HFFc6 (cell line): ENCODE measurements at places on chromosomes 5 and 9. TPM values are rescaled to one million over a fixed set of nuclear protein-coding genes. Genes with fewer than 3 reads are reported as not detected.
A peak's percentile ranks its signal among the peaks of the same experiment; 100 is the strongest.

DNA sequence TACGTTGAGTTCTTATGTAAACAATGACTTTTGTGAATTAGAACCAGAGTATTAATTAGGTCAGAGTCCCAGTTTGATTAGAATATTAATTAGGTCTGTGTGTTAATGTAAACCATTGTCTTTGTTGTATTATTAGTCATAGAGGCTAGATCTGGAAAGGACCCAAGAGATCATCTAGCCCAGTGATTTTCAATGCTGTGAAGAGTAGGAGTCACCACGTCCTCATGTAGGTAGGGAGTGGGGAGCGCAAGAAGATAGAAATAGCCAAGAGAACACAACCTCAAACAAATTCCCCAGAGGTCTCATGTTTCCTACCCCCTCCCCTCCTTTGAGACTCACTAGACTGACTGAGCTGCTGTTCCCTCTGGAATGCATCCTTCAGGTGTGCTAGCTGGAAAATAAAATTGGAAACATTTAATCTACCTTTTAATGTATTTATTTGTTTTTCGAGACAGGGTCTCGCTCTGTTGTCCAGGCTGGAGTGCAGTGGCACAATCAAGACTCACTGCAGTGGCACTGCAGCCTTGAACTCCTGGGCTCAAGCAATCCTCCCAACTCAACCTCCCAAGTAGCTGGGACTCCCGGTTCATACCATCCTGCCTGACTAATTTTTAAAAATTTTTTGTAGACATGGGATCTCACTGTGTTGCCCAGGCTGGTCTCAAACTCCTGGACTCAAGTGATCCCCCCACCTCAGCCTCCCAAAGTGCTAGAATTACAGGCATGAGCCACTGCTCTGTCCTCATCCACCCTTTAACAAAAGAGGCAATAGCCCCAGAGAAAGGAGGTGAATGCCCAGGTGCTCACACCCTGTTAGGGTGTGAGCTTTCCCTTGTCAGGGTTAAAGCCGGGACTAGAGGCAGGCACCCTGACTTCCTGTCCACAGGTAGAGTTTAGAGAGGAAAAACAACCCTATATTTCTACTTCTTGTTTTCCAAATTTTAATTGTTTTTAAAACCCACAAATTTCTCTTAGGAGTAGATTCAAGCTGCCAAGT lies 92.9 kb downstream of the INIP start:
- no peak overlapping the region for H3K4me3 ChIP-seq
- no peak for DNase-seq
- H3K27ac ChIP-seq: no peak overlapping the region
- no peaks in the 10 kb centered on the region for H3K27me3 ChIP-seq
- peaks cover 14% of the 10 kb centered on the region for H3K4me1 ChIP-seq

- peaks cover 18% of the 10 kb centered on the region for H3K36me3 ChIP-seq
- DNase-seq: no peak
- H3K27ac ChIP-seq: peak overlapping the region; percentile 95
These were observed 3.4 kb upstream of the CNTRL start for GRCh38 chr9:121071370-121071755.

DNA sequence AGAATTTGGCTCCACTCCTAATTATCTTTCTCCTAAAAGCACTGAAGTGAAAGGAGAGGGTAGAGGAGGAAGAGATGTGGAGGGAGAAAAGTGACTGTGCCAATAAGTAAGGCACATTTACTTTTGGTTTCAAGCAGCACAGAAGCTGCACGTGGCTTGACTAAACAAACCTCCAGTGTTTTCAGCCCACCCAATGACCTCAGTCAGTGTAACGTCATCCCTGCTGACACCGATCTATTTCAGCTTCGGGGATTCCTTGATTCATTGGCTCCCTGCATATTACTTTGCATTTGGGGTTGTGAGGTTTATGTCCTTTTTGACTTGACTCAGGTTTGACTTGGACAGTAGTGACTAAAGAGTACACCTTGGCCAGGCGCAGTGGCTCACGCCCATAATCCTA lies 35.6 kb upstream of the NIM1K start:
- peaks cover 18% of the 10 kb centered on the region for H3K36me3 ChIP-seq
- no peak overlapping the region for H3K27ac ChIP-seq
- no peak overlapping the region for H3K4me3 ChIP-seq

GRCh38 chr5:132258102-132259068 lies 889 bp downstream of the PDLIM4 start:
- DNase-seq: no peak
- no peaks in the 10 kb centered on the region for H3K36me3 ChIP-seq
- H3K4me3 ChIP-seq: peak overlapping the region; percentile 58

DNA sequence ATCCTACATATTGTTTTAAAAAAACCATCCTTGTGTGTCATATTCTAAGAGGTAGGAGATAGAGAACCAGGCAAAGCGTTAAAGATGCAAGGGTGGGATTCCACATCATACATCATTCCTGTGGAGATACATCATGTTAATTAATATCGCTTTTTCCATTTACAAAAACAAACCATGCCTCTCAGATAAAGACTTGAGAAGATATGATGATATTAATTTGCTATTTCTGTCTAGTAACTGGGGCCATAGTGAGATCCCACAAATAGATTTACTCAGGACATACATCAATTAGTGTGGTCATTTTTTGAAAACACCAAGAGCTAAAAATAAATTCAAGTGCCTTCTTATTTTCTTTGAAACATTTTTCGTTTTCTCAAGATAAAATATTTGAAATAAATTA lies 165.4 kb upstream of the TARS1 start:
- H3K4me3 ChIP-seq: no peak overlapping the region
- no peak overlapping the region; the same call in 1 of the 2 replicates for H3K27ac ChIP-seq
- no peak for DNase-seq
- peaks cover 61% of the 10 kb centered on the region for H3K4me1 ChIP-seq
- H3K36me3 ChIP-seq: no peaks in the 10 kb centered on the region
- no peaks in the 10 kb centered on the region; the same call in 1 of the 2 replicates for H3K27me3 ChIP-seq

DNA sequence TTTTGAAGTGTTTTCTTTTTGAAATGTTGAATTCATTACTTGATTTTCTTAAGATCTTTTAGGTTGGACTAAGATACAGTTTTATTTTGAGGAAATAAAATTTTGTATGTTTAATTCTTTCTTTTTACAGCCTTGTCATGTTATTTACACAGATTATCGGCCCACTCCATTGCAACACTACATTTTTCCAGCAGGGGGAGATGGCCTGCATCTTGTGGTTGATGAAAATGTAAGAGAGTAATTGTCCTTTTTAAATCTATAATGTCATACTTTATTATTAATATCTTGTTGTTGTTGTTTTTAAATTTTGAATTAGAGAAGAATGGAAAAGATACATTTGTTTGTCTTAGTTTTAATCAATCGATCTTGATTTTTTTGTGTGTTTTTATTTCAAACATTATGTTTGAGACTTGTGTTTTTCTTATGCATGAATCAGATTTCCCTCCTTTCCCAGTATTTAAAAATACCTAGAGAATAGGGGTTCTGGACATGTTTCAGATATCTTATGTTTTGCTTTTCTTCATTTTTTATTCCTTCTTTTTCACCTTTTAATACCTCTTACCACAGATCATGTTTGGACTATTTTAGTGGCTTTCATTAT lies 36.7 kb downstream of the MTREX start:
- DNase-seq: peak; percentile 61
- H3K27ac ChIP-seq: peak overlapping the region; percentile 77
- no peak overlapping the region for H3K4me3 ChIP-seq
- H3K4me1 ChIP-seq: peaks cover 5% of the 10 kb centered on the region
- H3K27me3 ChIP-seq: no peaks in the 10 kb centered on the region

- H3K4me3 ChIP-seq: no peak overlapping the region
- H3K27ac ChIP-seq: no peak overlapping the region
- no peaks in the 10 kb centered on the region for H3K4me1 ChIP-seq
- H3K36me3 ChIP-seq: no peaks in the 10 kb centered on the region
- DNase-seq: no peak
These were observed 428.8 kb downstream of the SH3GL2 start for GRCh38 chr9:18007621-18008020.

DNA sequence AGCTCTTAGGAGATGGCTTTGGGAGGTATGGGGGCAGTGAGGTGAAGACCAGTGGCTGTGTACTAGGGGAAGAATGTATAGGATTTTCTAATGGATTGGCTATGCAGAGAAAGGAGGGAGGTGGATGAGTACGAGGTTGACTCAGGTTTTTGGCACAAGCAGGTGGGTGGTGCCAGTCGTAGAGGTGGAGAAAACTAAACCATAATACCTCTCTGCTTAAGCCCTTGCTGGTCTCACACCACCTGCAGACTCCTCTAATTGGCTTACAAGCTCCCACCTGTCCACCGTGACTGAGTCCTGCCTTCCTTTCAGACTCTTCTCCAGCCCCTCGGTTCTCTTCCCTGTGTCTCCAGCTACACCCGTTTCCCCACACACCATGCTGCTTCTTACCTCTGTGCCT lies 521.7 kb upstream of the CLINT1 start:
- peaks cover 5% of the 10 kb centered on the region; the same call in 1 of the 2 replicates for H3K36me3 ChIP-seq
- peaks cover 59% of the 10 kb centered on the region for H3K4me1 ChIP-seq
- no peak overlapping the region for H3K27ac ChIP-seq
- peaks cover 6% of the 10 kb centered on the region for H3K27me3 ChIP-seq
- no peak for DNase-seq

DNA sequence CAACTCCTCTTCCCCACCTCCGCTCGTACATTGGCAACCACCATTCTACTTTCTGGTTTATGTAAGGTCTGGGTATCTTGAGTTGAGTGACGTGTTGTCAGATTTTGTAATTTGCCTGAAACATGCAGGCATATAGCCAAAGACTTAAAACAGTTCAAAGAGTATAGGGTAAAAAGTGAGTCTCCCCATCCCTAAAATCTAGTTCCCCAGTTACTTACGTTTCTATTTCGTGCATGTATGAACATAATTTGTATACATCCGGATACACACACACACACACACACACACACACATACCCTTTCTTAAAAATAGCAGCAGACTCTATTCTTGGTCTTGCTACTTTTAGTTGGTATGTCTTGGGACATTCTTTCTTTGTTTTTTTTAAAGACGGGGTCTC lies 915 bp downstream of the HSDL2 start:
- no peaks in the 10 kb centered on the region for H3K36me3 ChIP-seq
- peaks cover 67% of the 10 kb centered on the region for H3K4me1 ChIP-seq
- no peak for DNase-seq
- peak overlapping the region; percentile 94 for H3K27ac ChIP-seq
- no peaks in the 10 kb centered on the region for H3K27me3 ChIP-seq

DNA sequence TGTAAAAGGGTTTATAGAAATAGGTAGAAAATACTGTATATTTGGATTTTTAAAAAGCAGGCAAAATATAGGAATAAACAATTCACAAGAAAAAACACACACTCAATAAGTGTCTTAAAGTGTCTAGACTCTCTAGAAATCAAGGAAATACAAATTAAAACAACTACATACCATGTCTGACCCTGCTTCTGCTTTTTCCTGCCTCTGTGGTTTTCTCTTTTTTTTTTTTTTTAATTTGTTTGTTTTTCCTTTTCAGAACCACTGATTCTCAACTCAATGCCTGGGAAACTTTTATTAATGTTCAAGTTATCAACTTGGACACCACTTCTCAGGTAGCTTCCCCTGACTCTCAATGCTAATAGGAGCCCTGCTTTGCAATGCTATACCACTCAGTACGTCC lies 25.5 kb upstream of the TAS2R1 start:
- H3K36me3 ChIP-seq: no peaks in the 10 kb centered on the region
- no peak overlapping the region; the same call in 1 of the 2 replicates for H3K4me3 ChIP-seq
- peaks cover 60% of the 10 kb centered on the region for H3K4me1 ChIP-seq
- H3K27ac ChIP-seq: peak overlapping the region; percentile 74; the same call in 1 of the 2 replicates

GRCh38 chr9:70488098-70488792 lies 73.8 kb upstream of the KLF9 start:
- no peak for DNase-seq
- H3K36me3 ChIP-seq: no peaks in the 10 kb centered on the region
- peaks cover 6% of the 10 kb centered on the region; the same call in 1 of the 2 replicates for H3K27me3 ChIP-seq
- no peak overlapping the region for H3K4me3 ChIP-seq

GRCh38 chr9:134303601-134304000 lies 22.7 kb upstream of the RXRA start:
- H3K36me3 ChIP-seq: no peaks in the 10 kb centered on the region
- H3K27me3 ChIP-seq: peaks cover 35% of the 10 kb centered on the region

DNA sequence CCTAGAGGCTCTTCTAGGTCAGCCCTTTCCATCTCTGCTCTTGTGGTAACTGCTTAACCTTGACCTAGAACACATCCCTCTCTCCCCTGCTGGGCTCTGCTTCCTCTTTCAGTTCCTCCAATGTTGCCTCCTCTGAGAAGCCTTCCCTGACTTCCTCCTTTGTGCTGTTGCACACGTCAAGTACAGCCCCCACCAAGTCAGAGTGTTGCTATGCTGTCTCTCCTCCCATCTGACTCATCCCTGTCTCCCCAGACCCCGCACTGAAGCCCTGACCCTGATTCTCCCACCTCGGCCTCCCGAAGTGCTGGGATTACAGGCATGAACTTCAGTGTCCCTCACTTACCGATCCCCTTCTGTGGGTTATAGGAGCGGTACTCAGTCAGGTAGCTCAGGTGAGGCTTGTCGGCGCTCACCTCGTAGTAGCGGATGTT lies 10.4 kb upstream of the TRIM14 start:
- H3K4me3 ChIP-seq: no peak overlapping the region
- peaks cover 23% of the 10 kb centered on the region for H3K27me3 ChIP-seq
- H3K36me3 ChIP-seq: no peaks in the 10 kb centered on the region
- DNase-seq: no peak

DNA sequence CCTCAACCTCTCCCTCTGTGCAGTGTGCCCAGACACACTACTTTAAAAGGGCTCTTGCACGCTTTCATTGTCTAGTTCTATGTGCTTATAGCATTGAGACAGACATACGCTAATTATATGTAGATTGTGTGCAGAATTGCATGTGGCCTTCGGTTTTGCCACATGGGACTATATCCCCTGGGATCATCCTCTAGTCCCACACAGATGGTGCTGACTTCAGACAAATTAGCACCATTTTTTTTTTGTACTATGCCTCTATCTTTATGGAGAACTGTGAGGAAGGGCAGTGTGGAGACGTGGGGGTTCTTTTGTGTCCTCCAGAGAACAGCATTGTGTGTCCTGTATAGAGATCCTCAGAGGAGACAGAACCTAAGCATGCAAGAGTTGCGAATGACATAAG lies 29.3 kb downstream of the PAPPA start:
- DNase-seq: no peak
- no peak overlapping the region for H3K27ac ChIP-seq
- H3K4me1 ChIP-seq: peaks cover 28% of the 10 kb centered on the region
- H3K36me3 ChIP-seq: peaks cover 13% of the 10 kb centered on the region

DNA sequence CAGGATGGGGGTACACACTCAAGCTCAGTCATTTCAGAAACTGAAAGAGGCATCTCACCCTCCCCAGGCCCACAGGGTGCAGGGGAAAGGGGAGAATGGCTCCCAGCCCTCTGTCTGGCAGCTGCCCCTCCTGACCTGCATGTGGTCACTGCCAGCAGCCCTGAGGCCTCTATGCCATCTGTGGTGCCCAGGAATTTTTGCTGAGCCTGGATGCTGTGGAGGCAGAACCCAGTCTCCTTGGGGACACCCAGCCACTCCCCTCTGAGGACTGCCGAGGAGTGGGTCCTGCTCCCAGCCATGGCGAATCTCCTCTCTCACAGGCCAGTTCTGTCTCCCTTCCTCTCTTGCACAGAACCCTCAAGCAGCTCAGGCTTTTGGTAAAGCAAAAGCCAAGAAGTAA lies 104.0 kb upstream of the ALDH1B1 start:
- H3K36me3 ChIP-seq: no peaks in the 10 kb centered on the region
- H3K27ac ChIP-seq: no peak overlapping the region
- no peak overlapping the region for H3K4me3 ChIP-seq
- H3K27me3 ChIP-seq: peaks cover 41% of the 10 kb centered on the region

FOXI1 gene
- total RNA-seq: not detected in 3 replicates

PCDHGA2 gene
- total RNA-seq: 1.5 to 3.7 TPM (median 2.8 TPM) in 3 replicates

PRDM9 gene
- not detected in 3 replicates for total RNA-seq

CCDC152 gene
- total RNA-seq: 0.43 to 5.5 TPM (median 0.59 TPM) in 3 replicates

EDIL3 gene
- total RNA-seq: 2.9 to 52.7 TPM (median 4.1 TPM) in 3 replicates

IRX2 gene
- total RNA-seq: 3.0 to 5.5 TPM (median 5.4 TPM) in 3 replicates

VDAC1 gene
- 286 to 326 TPM (median 314 TPM) in 3 replicates for total RNA-seq

TMC1 gene
- 0.68 to 1.4 TPM (median 1.1 TPM) in 3 replicates for total RNA-seq

FBP2 gene
- total RNA-seq: not detected in 3 replicates

CAMK2A gene
- 0.09 and 0.29 TPM in 2 replicates for total RNA-seq

CDX1 gene
- not detected in 3 replicates for total RNA-seq

BAAT gene
- total RNA-seq: not detected in 3 replicates

TMEM215 gene
- not detected in 3 replicates for total RNA-seq

PCDHA2 gene
- total RNA-seq: not detected in 3 replicates
